ENCODE measurements at places on chromosomes 5 and 9.
A peak's percentile ranks its signal among the peaks of the same experiment; 100 is the strongest.

- no peak overlapping the region for H3K4me3 ChIP-seq
- peaks cover 3% of the 10 kb centered on the region for H3K36me3 ChIP-seq
- peaks cover 13% of the 10 kb centered on the region for H3K4me1 ChIP-seq
- H3K27ac ChIP-seq = no peak overlapping the region
- DNase-seq = no peak
- H3K27me3 ChIP-seq = no peaks in the 10 kb centered on the region
These were observed 71.1 kb downstream of the FBXL7 start for GRCh38 chr5:15571081-15571480.

DNA sequence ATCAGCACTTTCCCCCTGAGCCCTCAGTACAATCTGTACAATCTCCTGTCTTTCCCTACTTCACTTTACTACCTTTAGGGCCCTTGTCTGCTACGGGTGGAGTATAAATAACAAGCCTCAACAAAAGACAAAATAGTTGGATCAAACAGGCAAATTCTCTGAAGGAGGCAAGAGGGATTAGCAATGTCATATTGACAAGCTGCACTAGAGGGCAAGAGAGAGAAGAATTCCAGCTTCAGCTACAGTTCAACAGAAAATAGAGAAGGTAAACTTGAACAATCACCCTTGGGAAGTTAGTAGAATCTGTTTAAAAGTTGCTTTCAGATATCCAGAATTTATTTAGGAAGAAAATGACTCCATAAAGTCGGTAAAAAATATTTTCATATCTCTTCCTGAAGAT is 68.4 kb upstream of the IZUMO3 start:
- peaks cover 2% of the 10 kb centered on the region for H3K4me1 ChIP-seq
- no peak overlapping the region for H3K4me3 ChIP-seq
- no peak for DNase-seq
- H3K36me3 ChIP-seq = no peaks in the 10 kb centered on the region

GRCh38 chr5:105816961-105817360 is 1853.8 kb downstream of the EFNA5 start:
- H3K4me1 ChIP-seq = no peaks in the 10 kb centered on the region
- no peak overlapping the region for H3K27ac ChIP-seq
- no peak overlapping the region for H3K4me3 ChIP-seq
- DNase-seq = no peak
- no peaks in the 10 kb centered on the region for H3K27me3 ChIP-seq

- no peaks in the 10 kb centered on the region for H3K4me1 ChIP-seq
- no peak for DNase-seq
- no peak overlapping the region for H3K4me3 ChIP-seq
- no peak overlapping the region for H3K27ac ChIP-seq
- no peaks in the 10 kb centered on the region for H3K36me3 ChIP-seq
These were observed 28.6 kb upstream of the TAS2R1 start for GRCh38 chr5:9658706-9659105.

GRCh38 chr5:58922461-58923171 is 339.7 kb downstream of the RAB3C start:
- no peaks in the 10 kb centered on the region for H3K36me3 ChIP-seq
- H3K27me3 ChIP-seq = peaks cover 14% of the 10 kb centered on the region
- no peak for DNase-seq
- H3K27ac ChIP-seq = no peak overlapping the region

DNA sequence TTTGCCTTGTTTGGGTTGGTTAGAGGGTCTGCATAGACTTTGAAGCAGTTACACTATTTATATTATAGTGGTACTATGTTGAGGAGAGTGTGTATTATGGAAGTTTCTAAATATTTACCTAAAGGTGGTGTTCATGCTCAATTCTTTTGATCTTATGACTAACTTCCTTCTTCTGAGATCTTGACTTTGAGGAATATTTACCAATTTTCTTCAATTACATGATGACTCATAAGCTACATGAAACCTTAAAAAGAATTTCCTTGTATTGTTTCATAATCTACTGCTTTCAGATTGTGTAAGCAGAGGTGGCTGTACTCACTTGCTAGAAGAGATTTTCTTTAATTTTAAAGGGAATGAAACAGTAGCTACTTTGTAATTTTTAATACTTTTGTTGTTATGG is 276.1 kb downstream of the TAF11L14 start:
- H3K27ac ChIP-seq = no peak overlapping the region
- no peaks in the 10 kb centered on the region for H3K27me3 ChIP-seq
- H3K4me1 ChIP-seq = no peaks in the 10 kb centered on the region

GRCh38 chr9:101753716-101754115 is 15.3 kb upstream of the GRIN3A start:
- H3K4me3 ChIP-seq = no peak overlapping the region
- H3K4me1 ChIP-seq = peaks cover 2% of the 10 kb centered on the region
- H3K36me3 ChIP-seq = no peaks in the 10 kb centered on the region
- H3K27me3 ChIP-seq = peaks cover 16% of the 10 kb centered on the region

GRCh38 chr9:127518091-127518856 is 67.0 kb downstream of the LRSAM1 start:
- peaks cover 26% of the 10 kb centered on the region for H3K36me3 ChIP-seq
- H3K27me3 ChIP-seq = no peaks in the 10 kb centered on the region
- H3K27ac ChIP-seq = no peak overlapping the region
- H3K4me1 ChIP-seq = no peaks in the 10 kb centered on the region

DNA sequence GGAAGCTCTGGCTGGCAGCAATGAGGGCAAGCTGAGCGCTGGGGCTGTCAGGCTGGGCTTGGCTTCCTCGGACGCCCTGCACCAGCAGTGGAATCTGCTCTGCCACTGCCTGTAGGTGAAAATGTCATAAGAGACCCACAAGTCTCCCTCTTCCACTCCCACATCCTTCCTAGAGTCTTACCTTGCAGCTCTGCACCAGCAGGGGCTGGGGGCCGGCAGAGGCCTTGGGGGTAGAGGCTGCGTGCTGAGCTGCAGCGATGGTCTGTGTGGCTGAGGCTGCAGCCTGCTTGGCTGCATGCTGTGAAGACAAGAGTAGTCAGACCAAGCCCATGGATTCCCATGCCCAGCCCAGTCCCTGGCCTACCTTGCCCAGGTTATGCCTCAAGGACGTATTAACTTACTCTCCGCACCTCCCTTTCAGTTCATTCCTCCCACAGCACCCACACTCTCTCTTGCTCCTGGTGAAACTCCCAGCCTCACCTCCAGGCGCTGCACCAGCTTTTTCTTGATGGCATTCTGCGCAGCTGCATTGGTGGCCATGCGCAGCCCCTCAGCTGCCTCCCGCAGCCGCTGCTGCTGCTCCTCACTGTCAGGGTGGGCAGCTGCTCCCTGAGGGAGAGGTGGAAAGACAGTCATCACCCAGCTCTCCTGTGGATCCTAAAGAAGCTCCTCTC is 17.3 kb downstream of the TLN1 start:
- DNase-seq = no peak
- H3K4me1 ChIP-seq = no peaks in the 10 kb centered on the region
- H3K36me3 ChIP-seq = peaks cover 29% of the 10 kb centered on the region
- no peak overlapping the region for H3K4me3 ChIP-seq
- peak overlapping the region; percentile 45 for H3K27ac ChIP-seq
- H3K27me3 ChIP-seq = no peaks in the 10 kb centered on the region

GRCh38 chr9:121813519-121814210 is 162.2 kb downstream of the DAB2IP start:
- DNase-seq = no peak
- peaks cover 25% of the 10 kb centered on the region for H3K27me3 ChIP-seq
- peaks cover 17% of the 10 kb centered on the region for H3K4me1 ChIP-seq
- no peak overlapping the region for H3K4me3 ChIP-seq
- no peak overlapping the region for H3K27ac ChIP-seq

DNA sequence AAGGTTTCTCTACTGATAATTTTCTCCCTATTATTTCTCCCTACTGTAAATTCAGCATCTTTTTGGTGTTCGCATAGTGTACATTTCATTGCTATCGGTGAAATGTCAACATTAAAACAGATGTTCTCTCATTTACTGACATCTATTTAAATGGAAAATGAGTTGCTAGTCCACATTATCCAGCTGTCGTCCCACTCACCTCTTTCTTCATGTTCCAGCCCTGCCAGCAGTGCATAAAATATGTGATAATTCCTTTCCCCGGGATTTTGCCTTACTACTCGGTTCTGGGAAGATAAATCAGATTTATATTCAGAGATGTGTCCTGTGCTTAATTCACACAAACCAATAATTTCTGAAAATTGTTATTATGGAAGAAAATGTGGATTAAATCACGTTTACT is 155.8 kb downstream of the MYO10 start:
- H3K27me3 ChIP-seq = no peaks in the 10 kb centered on the region
- H3K27ac ChIP-seq = peak overlapping the region; percentile 28
- H3K4me3 ChIP-seq = no peak overlapping the region
- peaks cover 20% of the 10 kb centered on the region for H3K36me3 ChIP-seq

GRCh38 chr5:113390224-113390623 is 44.6 kb downstream of the TSSK1B start:
- H3K27ac ChIP-seq = no peak overlapping the region
- peaks cover 5% of the 10 kb centered on the region for H3K4me1 ChIP-seq
- no peak overlapping the region for H3K4me3 ChIP-seq
- H3K36me3 ChIP-seq = no peaks in the 10 kb centered on the region

- DNase-seq = no peak
- H3K36me3 ChIP-seq = no peaks in the 10 kb centered on the region
- H3K4me3 ChIP-seq = peak overlapping the region; percentile 82
- peaks cover 2% of the 10 kb centered on the region for H3K4me1 ChIP-seq
- H3K27ac ChIP-seq = peak overlapping the region; percentile 57
- H3K27me3 ChIP-seq = peaks cover 41% of the 10 kb centered on the region
These were observed 11.0 kb upstream of the EXOSC2 start for GRCh38 chr9:130682421-130683121.

- H3K4me1 ChIP-seq = peaks cover 11% of the 10 kb centered on the region
- H3K27ac ChIP-seq = no peak overlapping the region
- no peaks in the 10 kb centered on the region for H3K36me3 ChIP-seq
- no peak overlapping the region for H3K4me3 ChIP-seq
- no peaks in the 10 kb centered on the region for H3K27me3 ChIP-seq
These were observed 51.0 kb downstream of the EFNA5 start for GRCh38 chr5:107619781-107620180.

GRCh38 chr9:16704116-16705110 is 166.1 kb downstream of the BNC2 start:
- no peak overlapping the region for H3K4me3 ChIP-seq
- peaks cover 16% of the 10 kb centered on the region for H3K27me3 ChIP-seq
- H3K27ac ChIP-seq = no peak overlapping the region
- no peak for DNase-seq
